Iris pigment epithelial cell (primary cell): ENCODE measurements at places on chromosomes 7 and 10.

DNA sequence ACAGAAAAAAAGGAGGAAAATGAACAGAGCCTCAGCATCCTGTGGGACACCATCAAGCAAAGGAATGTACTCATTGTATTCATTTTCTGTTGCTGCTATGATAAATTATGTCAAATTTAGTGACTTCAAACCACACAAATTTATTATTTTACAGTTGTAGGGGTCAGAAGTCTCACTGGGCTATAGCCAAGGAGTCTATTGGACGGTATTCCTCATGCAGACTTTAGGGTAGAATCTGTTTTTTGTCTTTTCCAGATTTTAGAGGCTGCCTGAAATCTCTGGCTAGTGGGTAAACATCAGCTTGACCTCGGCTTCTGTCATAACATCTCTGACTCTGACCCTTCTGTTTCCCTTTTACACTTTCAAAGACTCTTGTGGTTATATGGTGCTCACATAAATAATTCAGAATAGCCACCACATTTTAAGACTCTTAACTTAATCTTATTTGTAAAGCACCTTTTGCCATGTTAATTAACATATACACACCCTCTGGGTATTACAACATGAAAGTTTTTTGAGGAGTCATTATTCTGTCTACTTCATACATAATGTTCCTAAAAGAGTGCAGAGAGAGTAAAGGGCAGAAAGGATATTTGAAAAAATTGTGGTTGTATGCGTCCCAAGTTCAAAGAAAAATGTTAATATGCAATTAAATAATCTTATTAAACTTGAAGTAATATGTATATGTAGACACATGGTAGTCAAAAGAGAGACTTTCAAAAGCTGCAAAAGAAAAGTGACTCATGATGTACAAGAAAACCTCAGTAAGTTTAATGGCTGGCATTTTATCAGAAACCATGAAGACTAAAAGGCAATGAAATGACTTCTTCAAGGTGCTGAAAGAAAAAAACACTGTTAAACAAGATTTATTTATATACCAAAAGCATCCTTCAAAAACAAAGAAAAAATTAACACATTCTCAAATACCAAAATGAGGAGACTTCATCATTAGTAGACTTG is 70.8 kb upstream of the MEOX2 start:
- no peak for DNase-seq

DNA sequence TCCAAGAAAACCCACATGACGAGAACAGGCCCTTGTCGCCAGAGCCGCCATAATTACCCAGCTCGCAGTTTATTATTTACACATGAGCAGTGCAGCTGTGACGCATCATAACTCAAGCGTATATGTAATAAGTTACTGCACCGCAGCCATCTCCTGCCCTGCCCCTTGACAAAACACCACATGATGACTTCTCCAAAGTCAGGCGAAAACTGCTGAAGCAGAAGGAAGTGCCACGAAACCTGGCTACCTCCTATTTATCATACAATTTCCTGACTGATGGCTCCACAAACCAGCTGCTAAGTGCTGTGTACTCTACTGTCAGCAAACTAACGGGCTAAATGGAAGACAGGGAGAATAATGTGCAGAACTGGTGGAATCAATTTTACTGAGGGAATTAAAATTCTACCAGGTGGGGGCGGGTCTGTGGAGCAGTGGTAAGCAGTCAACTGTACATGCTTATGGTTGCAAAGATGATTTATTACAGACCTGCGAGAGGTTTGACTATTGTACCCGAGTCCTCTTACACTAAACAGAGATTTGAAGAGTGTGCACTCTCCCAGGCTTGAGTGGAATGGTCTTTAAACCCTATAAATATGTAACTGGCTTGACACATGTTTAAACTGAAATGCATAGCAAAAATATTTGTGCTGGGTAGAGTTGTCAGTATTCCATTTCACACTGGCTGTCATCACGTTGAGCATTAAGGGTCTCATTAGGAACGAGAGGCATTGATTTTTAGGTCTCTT is 156.0 kb downstream of the GLI3 start:
- no peak for DNase-seq

- DNase-seq, result peak; percentile 48
Observed at GRCh38 chr7:90455163-90456030, 14.0 kb upstream of the PTTG1IP2 start.

- DNase-seq, result no peak
Observed at GRCh38 chr10:60429084-60429849, 39.6 kb upstream of the ANK3 start.

GRCh38 chr10:56139405-56139804 is 221.7 kb downstream of the ZWINT start:
- DNase-seq, result no peak

- DNase-seq, result no peak
Observed at GRCh38 chr7:100539436-100540006, 518 bp downstream of the AGFG2 start.

GRCh38 chr10:971613-972012 is 16.6 kb upstream of the GTPBP4 start:
- no peak for DNase-seq

DNA sequence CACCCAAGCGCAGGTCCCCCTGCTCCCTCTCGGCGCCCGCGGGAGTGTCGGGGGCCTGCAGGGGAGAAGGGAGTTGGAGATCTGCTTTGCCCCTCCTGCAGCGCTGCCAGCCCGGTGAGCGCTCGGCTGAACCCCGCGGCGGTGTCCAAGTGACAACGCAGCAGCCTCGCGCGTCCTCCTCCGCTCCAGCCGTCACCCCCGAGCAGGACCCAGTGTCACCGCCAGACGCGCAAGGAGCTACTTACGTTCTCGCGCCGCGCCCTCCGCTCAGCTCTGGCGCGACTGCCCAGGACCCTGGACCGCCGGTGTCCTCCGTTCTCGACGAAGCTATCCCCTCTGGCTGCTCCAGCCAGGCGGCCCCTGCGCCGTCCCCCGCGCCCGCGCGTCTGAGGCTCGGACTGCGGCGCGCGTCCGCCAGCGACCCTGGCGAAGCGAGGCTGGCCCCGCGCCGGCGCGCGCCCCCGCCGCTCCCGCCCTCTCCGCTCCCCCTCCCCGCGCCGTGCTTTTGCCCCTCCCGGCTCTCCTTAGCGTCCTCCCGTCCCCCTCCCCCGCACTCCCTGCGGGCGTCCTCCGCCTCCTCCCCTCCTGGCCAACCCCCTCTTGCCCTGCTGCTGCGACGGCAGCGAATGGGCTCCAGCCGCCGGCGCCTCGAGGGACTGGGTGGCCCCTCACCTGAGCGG is at the start of gene NRCAM:
Gene NRCAM (minus strand): TSS at position 439 of the 680 bp plus-strand sequence. CDS start 216,372 bp downstream, outside the sequence.
- DNase-seq, result peak; percentile 34

DNA sequence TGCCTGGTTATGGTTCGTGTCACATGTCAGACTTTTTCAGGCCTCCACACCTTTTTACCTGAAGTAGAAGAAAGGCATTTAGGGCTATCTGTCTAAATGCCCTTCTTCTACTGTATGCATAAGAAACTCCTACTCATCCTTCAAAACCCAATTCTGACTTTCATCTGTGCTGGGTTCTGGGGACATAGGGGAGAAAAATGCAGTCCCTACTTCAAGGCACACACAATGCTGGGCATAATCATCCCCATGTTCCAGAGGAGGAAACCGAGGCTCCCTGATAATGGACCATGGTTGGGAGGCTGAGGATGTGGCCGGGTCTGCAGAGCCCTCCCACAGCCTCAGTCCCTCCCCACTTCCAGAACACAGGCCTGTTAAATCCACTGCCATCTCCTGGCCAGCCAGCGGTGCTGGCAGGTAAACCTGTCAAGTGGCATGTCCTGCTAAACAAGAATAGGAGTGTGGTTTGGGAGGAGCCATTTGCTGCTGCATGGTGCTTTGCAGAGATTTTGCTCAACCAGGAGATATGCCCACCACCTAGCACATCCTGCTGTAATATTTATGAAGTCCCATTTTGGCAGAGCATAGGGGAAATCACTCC is 32.0 kb downstream of the GRID1 start:
- no peak for DNase-seq

DNA sequence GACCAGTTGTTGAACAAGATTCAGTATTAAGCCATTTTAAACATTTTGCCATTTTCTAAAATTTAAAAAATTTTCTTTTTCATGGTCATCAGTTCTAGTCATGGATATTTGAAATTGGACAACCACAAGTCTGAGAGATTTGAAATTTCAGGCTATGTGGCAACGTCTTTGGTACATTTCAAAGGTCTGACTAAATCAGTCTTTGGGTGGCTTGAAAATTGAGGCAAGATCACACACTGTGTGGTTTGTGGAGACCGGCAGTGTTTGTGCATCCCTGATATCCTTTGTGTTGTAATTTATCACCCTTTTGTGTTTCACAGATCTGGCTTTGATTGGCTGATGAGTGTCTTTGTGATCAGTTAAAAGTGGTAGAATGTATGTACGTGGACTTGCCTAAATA is 35.7 kb downstream of the CCAR1 start:
- peak; percentile 20 for DNase-seq

DNA sequence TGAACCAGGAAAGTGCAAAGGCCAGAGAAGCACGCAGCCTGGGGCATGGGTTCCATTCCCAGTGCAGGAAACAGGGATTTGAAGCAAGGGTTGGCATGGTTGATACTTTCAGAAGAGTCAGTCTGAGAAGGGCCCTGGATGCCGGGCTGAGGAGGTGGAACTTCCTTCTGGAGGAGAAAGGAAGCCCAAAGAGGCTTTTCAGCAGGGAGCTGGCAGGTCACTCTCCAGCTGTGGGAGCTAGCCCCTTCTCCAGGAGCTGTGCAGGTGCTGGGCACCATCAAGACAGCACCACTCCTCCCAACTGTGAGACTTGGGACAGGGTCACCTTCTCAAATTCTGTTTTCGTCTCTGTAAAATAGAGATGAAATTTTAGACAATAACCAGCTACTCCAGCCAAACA is 169.8 kb downstream of the ZNF248 start:
- no peak for DNase-seq

- DNase-seq, result peak; percentile 86
Observed at GRCh38 chr7:151566897-151567320, 47.2 kb upstream of the RHEB start.

GRCh38 chr10:66627156-66627555 is 298.7 kb upstream of the LRRTM3 start:
- DNase-seq, result peak; percentile 46
